GM13976 (cell line): ENCODE measurements at places on chromosomes 1 and 21.
A peak's percentile ranks its signal among the peaks of the same experiment; 100 is the strongest.

DNA sequence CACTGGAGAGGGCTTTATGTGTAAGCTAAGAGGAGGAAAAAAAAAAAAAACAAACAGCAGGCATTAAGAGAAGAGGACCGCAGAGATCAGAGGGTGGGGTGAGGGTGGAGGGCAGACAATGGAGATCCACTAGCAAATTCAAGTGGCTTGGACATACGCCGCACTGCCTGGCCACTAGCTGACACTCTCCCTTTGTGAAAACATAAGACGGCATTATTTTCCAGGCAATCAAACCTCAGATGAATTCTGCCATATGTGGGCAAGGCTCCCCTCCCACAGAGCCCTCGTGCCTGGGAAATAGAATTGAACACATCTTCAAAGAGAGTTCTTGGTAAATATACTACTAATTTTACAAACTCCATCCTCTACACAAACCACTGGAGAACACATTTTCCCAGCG lies 53.6 kb downstream of the ERG start:
- no peak for DNase-seq

DNA sequence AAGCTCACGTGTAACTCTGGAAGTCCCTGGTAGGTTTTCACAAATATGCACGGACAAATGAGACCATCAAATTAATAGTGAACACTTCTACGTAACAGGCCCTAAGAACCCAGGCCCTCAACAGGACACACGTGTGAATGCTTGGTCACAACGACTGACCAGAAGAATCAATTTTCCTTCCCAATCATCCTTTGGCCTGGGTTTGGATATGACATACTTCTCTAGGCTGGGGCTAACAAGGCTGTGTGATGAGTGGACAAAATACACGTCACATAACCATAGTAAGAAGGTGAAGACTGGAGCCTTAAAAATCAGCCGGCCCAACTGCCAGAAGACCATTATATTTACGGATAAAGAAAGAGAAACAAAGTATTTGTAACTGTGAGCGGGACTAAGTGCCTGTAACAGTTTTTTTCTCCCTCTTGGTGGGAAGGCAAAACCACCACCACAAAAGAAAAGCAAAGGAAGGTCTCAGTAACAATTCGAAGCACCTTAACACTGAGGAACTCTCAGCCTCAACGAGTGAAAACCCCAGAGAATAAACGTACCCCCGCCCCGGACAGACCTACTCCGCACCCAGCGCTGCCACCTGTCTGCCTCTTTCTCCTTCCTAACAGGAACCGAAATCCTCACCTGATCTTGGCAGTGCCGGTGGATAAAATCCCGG lies 450 bp downstream of the SDE2 start:
- DNase-seq: no peak

DNA sequence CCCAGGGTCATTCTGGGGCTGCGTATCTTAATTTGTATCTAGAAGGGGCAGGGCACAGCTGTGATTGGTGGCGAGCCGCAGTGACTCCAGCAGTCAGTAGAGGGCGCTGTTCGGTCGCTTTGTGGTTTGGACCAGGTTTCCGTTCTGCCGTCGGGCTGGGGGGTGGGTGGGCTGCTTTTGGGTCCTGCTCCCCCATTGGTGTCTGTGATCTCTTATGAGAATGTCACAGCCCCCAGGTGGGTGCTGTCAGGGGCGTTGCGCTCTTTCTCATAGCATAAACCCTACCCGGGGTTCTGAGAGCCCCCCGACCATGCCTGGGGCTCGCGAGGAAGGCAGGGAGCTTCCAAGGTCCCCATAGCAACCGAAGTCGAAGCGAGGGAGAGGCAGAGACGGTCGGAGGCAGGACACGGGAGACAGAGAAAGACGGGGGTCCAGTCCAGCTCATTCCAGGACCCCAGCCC lies 5.4 kb downstream of the TFF3 start:
- DNase-seq: peak; percentile 89

DNA sequence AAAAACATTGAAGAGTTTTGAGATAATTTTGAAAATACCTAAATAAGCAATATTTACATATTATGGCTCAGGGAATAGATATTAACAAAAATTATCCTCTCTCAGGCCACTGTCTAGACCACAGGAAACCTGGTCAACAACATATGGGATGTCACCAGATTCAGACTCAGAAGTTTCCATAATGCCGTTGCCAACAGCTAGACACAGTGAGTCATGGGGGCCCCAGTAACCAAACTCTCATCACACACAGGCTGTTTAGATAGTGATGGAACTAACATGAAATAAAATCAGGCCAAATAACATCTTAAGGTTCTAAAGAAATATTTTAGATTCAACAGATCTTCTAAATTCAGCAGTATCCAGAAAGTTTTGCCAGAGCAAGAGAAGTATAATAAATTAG lies 681.7 kb upstream of the ADAMTS5 start:
- no peak for DNase-seq

GRCh38 chr1:50417507-50417906 lies 5.7 kb downstream of the DMRTA2 start:
- DNase-seq: peak; percentile 18

- DNase-seq: no peak
Measured at GRCh38 chr1:198359024-198359653, 181.3 kb downstream of the ATP6V1G3 start.

DNA sequence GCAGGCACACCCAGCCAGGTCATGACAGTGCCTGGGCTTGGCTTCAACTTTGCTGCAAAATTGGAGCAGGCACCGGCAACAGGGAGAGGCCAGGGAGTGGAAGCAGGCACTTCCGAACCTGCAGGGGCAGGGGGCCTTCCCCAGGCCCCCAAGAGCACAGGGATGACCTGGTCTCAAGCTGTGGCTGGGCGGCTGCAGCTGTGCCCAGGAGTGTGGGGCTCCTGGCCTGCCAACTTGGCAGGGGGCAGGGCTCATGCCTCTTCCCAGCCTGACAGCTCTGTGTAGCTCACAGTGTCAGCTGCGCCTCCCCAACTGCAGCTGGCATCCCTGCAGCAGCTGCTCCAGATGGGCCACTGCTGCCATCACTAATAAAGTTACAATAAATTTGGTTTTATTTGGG lies 51.5 kb upstream of the SCYL3 start:
- DNase-seq: no peak

- DNase-seq: no peak
Measured at GRCh38 chr1:77424236-77424635, 142.4 kb downstream of the AK5 start.
